MCF 10A (cell line): ENCODE measurements at places on chromosomes 5 and 9.
A peak's percentile ranks its signal among the peaks of the same experiment; 100 is the strongest.

DNA sequence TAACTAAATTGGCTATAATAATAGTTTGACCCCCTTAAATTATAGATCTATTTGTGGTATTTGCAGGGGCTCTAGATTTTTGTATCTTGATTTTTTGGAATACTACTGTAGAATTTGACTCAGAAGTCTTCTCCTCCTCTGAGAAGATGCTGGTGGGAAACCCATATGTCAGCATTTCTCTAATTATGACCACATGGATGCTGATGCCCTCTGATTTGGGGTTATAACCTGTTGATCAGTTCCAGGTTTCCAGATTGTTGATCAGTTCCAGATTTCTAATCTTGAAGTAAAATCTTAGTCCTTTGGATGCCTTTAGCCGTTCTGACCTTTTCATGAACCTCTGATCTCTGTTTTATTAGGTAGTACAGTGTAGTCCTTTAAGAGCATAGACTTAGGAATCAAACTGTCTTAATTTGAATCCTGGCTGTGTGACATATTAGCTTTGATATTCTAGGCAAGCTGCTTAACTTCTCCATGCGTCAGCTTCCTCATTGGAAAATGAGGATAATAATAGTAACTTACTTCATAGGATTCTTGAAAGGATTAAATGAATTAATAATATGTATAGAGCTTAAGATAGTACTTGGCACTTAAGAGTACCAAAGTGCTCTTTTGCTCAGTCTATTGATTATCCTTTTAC is 8.1 kb downstream of the FSD1L start:
- no peak for DNase-seq

GRCh38 chr9:112495614-112496013 is 9.0 kb downstream of the KIAA1958 start:
- DNase-seq: no peak

- peak; percentile 46 for DNase-seq
These were observed 66.7 kb upstream of the CAST start for GRCh38 chr5:96595300-96596090.

- peak; percentile 28 for DNase-seq
These were observed 59.5 kb downstream of the MVB12B start for GRCh38 chr9:126386088-126386487.

- no peak for DNase-seq
These were observed 7.3 kb upstream of the RHOBTB3 start for GRCh38 chr5:95723632-95724369.

DNA sequence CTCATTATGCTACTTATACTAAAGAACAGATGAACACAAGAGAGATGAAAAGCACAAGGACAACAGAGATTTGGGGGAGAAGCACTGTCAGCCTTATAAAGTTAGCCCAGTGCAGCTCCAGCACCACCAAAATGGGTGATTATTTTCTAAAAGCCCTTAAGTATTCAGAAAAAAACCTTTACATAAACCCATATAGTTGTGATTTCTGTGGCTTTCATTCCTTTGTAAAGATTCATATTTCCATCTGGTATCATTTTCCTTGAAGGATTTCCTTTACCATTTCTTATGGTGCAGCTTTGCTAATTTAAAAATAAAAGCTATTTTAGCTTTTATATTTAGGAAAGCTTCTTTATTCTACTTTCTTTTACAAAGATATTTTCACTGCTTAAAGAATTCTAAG is 311.0 kb downstream of the TMEM167A start:
- no peak for DNase-seq

DNA sequence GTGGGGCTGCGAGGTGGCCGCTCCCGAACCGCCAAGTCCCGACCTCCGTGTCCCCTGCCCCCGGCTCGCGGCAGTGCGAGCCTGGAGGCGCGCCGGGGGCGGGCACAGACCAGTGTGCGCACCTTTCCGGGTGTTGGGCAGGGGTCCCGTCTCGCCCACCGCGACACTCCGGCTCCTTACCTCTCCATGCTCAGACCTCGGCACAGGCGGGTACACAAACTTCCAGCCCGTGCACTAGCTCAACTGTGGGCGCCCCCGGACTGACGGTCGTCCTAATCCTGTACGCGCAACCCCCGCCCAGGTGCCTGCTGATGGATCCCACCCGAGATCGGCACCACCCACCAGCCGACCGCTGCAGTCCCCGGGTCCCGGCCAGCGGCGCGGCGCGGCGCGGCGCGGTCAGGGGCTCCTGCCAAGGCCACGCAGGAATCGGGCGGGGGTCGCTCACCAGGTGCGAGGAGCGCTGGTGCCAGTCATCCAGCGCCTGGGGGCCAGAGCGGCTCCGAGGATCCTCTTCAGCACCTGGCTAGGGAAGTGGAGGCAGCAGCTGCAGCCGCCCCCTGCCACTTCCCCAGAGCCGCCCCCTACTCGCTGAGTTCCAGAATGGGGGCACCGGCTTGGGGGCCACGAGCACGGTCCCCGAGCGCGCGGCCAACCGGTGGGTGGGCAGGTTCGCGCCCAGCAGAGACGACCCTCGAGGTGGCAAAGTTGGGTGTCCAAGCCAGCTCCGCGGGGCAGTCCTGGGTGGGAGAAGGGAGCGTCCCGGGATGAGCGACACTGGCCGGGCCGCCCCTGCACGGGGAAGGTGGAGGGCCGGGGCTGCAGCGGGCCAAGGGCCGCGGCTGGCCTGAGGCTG is 511 bp downstream of the SEMA5A start:
- no peak for DNase-seq

- peak; percentile 91 for DNase-seq
These were observed 16.2 kb downstream of the TRIM7 start for GRCh38 chr5:181188700-181189362.

- DNase-seq: peak; percentile 3
These were observed 133.1 kb upstream of the FBXL7 start for GRCh38 chr5:15366676-15367391.

- DNase-seq: no peak
These were observed 140.3 kb upstream of the CHD1 start for GRCh38 chr5:99068944-99069650.

- DNase-seq: no peak
These were observed 371.4 kb downstream of the TMEM232 start for GRCh38 chr5:110354915-110355644.

GRCh38 chr9:129416821-129417539 is 203.9 kb downstream of the C9orf50 start:
- DNase-seq: no peak

DNA sequence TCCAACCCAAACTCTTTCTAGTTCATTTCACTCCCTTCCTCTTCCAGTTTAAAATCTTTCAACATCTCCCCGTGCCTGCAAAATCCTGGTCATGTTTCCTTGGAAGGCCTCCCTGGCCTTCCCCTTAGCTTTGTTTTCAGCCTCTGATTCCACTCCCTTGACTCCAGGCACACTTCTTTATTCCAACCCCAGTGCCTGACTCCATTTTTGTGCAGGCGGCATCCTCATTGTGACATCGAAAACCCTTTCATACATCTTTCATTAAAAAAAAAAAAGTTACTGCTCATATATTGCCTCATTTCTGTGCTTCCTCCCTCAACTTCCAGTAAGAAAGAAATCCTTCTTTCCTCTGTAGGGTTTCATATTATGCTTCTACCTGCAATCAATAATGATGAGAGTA is 7.1 kb upstream of the TNFSF8 start:
- no peak for DNase-seq

GRCh38 chr9:3968891-3969290 is 331.0 kb downstream of the GLIS3 start:
- DNase-seq: peak; percentile 50

DNA sequence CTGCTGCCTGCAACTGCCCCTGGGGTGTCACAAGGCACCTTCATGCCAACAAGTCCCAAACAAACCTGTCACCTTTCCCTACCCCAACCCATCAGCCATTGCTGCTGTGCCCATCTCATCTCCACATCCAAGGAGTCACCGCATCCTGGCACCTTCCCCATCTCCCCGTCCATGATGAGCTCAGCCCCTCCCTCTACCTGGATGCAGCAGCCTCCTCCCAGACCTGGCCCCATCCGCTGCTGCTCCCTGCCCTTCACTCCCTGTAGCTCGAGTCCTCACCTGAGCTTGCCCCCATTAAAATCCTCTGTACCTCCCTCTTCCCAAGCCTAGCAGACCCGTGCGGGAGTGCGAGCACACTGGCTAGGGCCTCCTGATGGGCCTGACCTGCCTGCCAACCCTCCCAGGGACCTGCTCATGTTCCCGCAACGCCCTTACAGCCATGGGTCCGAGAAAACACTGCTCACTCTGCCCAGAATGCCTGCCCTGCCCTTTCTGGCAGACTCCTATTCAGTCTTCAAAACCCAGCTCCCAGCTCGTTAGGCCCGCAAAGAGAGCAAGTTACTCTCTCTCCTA is 110.6 kb downstream of the ADAMTS2 start:
- DNase-seq: no peak

DNA sequence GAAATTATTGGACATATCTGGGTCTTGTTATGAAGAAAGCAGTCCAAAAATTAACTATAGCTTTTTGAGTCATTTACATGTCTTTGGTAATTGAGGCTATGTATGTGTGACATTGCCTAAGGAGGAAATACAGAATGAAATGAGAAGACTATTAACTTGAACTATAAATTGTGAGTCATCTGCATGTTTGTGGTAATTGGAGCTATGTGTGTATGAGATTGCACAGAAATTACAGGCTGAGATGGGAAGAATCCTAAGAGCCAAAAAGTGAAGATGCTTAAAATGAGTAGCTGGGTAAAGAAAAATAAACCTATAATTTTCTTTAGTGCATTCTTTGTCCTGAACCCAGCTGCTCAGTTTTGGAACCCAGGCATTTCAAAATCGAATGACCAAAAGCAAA is 747.6 kb upstream of the EDIL3 start:
- peak; percentile 4 for DNase-seq

- DNase-seq: no peak
These were observed 167.6 kb downstream of the PDZD2 start for GRCh38 chr5:31806561-31806960.

- no peak for DNase-seq
These were observed 12.6 kb downstream of the MGAT1 start for GRCh38 chr5:180790020-180790419.

DNA sequence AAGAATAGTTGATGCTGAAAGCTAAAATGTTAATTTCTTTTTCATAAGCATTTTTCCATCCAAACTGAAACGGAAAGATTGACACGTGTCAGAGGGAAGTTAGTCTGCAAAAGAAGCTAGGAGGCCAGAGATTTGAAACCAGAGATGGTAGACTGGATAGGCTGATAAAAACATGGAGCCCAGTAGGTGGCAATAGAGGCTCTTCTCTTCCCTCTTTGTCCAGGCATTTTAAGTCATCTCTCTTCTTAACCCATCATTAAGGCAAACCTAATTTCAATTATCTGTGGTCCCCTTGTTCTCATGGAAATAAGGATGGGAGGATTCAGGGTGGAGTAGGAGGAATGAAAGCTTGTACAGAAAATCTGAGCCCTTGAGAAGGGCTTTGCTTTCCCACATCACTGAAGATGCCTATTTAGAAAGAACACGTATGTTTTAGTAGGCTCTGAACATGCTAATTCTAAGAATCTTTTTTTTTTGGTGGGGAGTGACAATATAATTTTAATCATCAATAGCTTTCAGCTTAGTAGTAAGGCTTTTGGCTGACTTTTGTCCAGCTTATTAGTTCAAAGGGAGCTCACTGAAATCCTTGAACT is 66.6 kb downstream of the ZNF474 start:
- peak; percentile 80 for DNase-seq
